Ascending aorta (tissue), 2 donors: ENCODE measurements at places on chromosomes 12 and 14.

GRCh38 chr12:52413202-52413601 lies 7.1 kb upstream of the KRT82 start:
- DNase-seq = no peak

DNA sequence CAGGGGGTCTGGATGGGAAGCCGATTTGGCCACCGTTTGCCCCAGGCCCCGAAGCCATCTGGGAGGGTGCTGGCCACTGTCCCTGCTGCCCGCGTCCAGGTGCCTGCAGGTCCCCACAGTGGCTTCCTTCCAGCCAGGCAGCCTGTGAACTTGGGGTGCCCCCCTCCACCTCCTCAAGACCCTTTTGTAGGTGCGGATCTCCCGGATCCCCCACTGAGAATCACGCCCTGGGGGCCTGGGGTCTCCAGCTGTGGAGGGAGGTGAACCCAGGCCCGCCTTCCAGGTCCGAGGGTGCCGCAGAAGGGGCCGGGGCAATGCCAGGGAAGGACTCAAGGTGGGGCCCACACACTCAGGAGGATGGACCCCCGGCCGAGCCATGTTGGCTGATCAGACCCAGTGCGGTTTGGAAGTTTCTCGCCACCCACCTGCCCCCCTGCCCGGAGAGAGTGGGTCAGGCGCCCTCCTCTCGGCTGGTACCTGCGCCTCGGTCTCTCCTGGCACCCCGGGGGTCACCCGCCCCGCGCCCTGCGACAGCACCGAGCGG lies 1.7 kb downstream of the MMP17 start:
- no peak for DNase-seq

GRCh38 chr14:80956922-80957321 lies 1.5 kb downstream of the TSHR start:
- DNase-seq = no peak

DNA sequence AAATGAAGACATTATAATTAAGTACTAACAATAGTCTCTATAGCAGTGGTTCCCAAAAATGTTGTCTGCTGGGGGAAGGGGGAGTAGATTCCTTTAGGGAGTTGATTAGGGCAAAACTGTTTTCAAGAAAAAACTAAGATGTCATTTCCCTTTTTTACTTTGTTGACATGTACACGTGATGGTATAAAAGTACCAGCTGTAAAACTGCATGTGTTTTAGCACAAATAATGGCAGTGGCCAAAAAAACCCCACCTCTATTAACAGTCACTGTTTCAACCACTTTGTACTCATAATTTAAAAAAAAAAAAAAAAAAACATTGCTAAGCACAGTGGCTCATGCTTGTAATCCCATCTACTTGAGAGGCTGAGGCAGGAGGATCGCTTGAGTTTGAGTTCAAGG lies 61.7 kb downstream of the PPP1R12A start:
- DNase-seq = no peak

GRCh38 chr14:46404865-46405811 lies 246.4 kb downstream of the RPL10L start:
- DNase-seq = no peak

GRCh38 chr14:57771801-57772200 lies 94.1 kb downstream of the SLC35F4 start:
- DNase-seq = no peak

DNA sequence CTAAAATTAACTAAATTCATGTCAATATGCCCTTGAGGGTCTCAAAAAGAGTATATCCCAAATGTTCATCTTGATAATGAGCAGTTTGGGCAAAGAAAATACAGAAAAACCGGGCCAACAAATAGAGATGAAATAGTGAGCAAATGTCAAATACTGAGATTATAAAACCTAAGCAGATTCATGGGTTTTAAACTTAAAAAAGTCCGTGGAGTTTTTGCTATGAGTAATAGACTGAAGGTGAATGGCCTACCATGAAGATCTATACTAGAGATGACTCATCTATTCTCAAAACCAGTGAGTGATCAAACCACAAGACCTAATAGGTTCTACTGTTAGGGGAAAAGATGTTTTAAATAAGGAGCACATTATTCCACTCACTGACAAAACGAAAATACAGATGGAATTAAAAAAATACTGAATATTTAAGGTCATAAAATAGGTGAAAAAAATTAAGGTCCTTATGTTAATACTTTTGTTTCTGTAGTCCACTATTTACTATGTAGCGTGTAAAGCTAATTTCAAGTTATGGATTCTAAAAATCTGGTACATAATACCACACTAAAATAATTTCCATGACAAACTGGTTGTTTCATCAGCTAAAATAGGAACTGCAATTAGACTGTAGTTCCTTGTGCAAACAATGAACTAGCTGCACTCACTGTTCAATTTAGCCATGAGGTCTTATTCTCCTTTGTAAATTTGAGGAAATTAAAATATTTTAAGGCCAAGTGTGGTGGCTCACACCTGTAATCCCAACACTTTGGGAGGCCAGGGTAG lies 5.0 kb downstream of the HNRNPC start:
- DNase-seq = no peak

- no peak for DNase-seq
These were observed 341.8 kb downstream of the C12orf50 start for GRCh38 chr12:87687362-87687761.

DNA sequence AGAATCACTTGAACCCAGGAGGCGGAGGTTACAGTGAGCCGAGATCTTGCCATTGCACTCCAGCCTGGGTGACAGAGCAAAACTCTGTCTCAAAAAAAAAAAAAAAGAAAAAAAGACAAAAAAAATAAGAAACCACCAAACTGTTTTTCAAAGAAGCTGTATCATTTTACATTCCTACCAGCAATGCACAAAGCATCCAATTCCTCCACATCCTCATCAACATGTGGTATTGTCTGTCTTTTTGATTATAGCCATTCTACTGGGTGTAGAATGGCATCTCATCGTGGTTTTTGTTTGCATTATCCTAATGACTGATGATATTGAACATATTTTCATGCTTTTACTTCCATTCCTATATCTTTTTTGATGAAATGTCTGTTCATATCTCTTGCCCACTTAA lies 36.2 kb upstream of the GNG2 start:
- no peak for DNase-seq

DNA sequence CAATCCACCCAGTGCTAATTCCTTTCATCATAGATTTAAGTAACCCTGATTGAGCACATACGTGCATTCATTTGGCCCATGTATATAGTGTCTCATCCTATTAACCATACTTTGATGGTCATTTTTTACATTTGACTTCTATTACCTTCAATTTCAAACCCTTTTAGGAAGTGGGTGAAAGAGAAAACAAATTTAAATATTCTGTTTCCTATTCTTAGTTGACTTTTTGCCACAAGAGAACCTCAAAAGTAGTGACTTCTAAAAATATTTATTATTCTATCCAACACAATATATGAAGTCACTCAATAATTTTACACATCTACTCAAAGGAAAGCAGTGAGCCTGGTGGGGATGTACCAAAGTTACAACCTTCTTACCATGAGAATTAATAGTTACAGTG lies 164.9 kb downstream of the CEP128 start:
- DNase-seq = no peak

DNA sequence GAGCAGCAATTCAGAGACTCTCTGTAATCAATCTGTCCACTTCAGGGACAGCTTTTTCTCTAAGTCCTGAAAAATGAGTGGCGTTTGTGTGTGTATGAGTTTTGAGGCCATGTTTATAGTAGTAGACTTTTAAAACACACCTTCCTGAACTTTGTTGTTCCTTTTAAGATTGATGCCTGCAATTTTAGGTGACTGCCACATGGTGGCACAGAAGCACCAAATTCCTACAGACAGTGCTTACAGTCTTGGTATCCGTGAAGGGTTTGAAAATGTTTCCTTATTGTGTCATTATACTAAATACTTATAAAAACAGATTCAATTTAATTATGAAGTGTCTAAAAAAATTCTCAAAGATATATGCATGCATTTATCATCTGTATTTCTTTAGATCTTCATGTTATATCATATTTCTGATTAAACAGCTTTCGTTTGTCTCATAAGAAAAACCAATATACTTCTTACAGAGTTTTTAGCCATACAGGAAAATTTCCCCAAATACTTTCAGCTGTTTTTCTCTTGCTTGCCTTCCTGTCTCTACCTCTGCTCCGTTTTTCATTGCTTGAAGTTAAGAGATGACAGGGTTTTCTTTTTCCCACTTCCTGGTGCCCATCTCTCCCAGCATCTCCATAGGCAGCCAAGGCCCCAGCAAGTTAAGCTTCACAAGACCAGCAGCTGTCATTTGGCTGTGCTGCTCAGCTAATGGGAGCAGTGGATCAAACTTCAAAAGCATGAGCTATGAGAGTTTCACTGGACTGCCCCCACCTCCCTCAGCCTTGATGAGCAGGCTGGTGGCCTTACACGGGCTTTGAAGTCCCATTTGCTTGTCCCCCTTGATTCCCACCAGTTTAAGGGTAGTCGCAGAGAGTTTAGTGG lies 259.6 kb downstream of the AKAP6 start:
- DNase-seq = no peak

DNA sequence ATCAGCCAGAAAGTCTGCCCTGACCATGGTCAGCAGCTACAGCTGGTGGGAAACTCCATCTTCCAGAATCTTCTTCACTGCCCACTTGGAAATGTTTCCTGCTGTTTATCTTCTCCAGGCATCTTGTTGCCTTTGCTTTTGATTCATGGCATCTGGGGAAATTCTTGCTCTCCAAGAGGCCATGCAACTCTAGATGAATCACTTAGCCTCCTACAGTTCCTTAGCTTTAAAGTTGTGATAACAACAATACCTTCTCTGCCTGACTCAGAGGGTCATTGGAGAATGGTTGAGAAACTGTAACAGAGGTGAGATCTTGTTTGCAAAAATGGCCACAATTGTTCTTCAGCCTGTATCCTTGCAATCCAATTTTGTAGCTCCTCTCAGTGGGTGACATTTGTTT lies 121.0 kb upstream of the VRK1 start:
- no peak for DNase-seq

DNA sequence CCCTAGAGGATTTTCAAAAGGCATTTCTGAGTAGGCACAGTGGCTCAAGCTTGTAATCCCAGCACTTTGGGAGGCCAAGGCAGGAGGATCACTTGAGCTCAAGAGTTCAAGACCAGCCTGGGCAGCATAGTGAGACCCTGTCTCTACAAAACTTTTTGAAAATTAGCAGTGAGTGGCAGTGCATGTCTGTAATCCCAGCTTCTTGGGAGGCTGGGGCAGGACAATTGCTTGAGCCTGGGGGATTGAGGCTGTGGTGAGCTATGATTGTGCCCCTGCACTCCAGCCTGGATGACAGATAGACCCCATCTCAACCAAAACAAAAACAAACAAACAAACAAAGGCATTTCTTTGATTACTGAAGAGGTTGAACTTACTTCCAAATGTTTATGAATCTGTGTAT lies 201.4 kb downstream of the KIF26A start:
- no peak for DNase-seq

DNA sequence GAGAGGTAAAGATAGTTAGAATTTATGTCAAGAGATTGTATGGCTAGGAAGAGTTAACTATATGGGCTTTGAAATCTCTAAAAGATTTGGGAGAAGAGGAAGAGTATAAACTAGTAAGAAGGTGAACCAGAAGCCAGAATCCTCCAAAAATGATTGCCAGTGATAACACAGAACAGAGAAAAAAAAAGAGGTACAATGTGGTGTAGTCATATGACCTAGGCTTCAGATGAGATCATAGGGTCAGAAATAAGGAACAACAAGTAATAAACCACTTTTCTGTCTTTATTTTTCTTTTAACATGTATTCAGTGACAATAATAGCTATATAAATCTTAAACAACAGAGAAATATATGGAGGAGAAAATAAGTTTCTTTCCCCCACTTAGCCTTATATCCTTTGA lies 2.0 kb upstream of the NECAP1 start:
- DNase-seq = no peak

GRCh38 chr14:88499225-88499624 lies 55.6 kb downstream of the PTPN21 start:
- DNase-seq = no peak

DNA sequence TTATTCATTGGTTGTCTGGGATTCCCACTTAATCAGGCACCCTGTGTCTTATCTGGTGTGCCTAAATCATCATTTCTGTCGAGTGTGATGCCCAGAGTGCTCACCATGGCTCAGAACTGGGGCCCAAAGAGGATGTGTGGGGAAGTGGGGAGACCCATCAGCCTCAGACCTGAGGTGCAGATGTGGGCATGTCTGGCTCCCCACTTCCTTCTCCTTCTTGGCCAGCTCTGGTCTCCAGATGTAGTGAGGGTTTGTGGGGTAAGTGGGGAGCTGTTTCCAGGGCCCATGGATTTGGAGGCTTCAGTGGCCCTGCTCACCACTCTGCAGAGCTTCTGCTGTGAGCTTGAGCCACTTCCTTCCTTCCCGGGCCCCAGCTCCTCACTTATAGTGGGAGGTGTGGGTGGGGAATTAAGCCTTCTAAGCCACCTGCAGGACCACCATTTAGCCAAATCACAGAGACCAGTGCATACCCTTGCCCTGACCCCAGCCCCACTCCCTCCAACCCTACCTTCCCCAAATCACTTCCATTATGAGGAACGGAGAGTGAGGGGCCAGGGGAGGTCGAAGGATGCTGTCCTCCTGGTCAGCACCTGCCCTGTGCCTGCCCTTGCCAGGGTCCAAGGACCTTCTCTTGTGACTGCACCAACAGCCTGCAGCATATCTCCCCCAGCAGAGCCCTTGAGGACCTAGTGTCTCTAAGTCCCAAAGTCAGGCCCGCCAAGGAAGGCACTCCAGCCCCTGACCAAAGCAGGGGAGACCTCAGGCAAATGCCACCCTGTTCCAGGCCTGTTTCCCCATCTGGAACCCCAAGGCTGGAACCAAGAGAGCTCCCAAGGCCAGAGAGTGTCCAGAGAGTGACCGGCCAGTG lies 278.2 kb upstream of the RTL1 start:
- no peak for DNase-seq

DNA sequence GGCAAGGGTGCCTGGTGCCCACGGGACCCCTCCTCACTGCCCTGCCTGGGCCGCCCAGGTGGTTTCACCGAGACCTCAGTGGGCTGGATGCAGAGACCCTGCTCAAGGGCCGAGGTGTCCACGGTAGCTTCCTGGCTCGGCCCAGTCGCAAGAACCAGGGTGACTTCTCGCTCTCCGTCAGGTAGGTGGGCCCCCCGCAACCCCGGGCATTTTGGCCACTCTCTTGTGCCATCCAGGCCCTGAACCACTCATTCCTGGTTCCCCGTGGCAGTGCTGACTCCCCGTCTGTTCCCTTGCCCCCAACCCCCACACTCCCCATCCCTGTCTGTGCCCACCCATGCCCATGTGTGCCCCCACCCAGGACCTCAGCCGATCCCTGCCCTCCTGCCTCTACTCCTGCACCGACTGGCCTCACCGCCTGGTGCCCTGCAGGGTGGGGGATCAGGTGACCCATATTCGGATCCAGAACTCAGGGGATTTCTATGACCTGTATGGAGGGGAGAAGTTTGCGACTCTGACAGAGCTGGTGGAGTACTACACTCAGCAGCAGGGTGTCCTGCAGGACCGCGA lies 480 bp downstream of the PTPN6 start:
- DNase-seq = no peak

- no peak for DNase-seq
These were observed 79.0 kb upstream of the SLCO1C1 start for GRCh38 chr12:20616093-20616492.

GRCh38 chr12:17358835-17359234 lies 731.2 kb downstream of the RERGL start:
- DNase-seq = no peak

GRCh38 chr14:69816216-69816615 lies 19.2 kb upstream of the SLC10A1 start:
- DNase-seq = no peak
